ENCODE measurements at places on chromosomes 4 and X.

DNA sequence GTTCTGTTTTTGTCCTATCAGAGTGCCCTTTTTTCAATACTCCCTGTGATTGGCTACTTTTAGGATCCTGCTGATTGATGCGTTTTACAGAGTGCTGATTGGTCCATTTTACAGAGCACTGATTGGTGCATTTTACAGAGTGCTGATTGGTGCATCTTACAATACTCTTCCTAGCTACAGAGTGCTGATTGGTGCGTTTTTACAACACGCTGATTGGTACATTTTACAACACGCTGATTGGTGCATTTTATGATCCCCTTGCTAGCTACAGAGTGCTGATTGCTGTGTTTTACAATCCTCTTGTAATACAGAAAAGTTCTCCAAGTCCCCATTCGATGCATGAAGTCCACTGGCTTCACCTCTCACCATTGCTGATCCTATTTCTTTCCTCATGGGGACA is 176.8 kb downstream of the GC start:
- no peak for DNase-seq

GRCh38 chr4:36870121-36870520 is 374.4 kb upstream of the NWD2 start:
- no peak for DNase-seq

- DNase-seq = no peak
Observed at GRCh38 chrX:74781507-74782034, 143.7 kb downstream of the NEXMIF start.

DNA sequence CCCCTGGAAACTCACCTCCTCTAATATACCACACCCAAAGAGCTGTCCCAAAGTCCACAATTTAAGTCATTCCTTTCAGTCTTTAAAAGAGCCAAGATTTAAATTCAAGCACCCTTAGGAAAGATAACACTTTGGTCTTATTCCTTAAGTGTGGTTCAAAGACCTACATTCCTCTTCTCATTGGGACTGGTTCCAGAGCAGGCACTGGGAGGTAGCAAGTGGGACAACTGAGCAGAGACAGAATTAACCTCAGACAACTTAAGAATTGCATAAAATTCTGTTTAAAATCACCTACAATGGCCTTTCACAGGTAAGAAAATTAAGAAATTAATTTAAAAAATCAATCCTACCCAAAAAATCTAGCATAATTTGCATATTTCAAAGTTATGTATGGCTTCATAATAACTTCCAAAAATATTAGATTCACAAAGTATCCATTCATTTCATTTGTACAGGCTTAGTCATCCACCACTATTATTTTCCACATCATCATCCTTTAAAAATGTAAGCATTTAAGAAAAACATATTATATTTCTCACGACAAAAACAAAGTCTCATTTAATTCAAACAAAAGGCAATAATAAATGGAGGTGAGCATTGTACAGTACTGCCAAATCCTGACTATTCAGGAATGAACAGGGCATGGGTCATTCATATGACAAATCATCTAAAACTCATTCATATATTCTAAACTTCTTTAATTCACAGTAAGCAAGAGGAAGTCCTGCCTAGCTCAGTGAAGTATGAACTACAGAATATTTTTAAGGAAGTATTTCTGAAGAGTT is 13.6 kb downstream of the PRSS12 start:
- no peak for DNase-seq

DNA sequence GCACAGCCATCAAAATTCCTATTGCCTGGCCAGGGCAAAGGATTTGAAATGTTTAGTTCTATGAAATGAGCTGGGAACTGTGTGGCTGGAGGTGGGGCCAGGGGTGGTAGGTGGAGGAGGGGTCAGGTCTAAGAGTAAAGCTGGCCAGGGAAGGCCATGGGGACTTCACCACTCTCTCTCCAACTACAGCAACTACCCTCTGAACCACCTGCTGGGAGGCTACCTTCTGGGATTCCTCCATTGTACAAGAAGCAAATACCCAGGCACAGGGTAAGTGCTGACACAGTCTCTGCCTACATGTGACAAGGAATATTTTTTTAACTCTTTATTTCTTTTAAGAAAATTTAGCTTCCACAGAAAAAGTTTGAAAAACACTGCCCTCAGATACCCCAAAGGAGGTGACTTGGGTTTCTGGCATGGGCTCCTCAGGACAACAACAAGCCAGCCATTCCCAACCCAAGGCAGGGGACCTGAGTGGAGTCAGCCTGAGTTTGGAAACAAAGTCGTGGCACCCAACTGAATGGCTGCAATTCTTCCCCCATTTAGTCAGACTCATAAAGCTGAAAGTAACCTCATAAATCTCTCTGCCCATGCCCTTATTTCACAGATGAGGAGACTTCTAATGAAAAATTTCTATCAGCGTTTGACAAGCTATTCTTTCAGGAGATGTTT is 593.8 kb upstream of the DIPK2B start:
- no peak for DNase-seq

GRCh38 chrX:130704053-130705038 is 198.7 kb downstream of the ENOX2 start:
- DNase-seq = no peak

- DNase-seq = no peak
Observed at GRCh38 chr4:150381609-150382008, 200.3 kb upstream of the MAB21L2 start.

- no peak for DNase-seq
Observed at GRCh38 chrX:20594985-20595384, 328.3 kb upstream of the RPS6KA3 start.

GRCh38 chr4:109999585-109999912 is 86.9 kb downstream of the EGF start:
- no peak for DNase-seq

GRCh38 chrX:12210196-12210815 is 72.0 kb downstream of the FRMPD4 start:
- DNase-seq = no peak

GRCh38 chrX:42754603-42755002 is 23.4 kb downstream of the PPP1R2C start:
- DNase-seq = no peak

- no peak for DNase-seq
Observed at GRCh38 chrX:48791063-48791820, 4.9 kb downstream of the GATA1 start.

DNA sequence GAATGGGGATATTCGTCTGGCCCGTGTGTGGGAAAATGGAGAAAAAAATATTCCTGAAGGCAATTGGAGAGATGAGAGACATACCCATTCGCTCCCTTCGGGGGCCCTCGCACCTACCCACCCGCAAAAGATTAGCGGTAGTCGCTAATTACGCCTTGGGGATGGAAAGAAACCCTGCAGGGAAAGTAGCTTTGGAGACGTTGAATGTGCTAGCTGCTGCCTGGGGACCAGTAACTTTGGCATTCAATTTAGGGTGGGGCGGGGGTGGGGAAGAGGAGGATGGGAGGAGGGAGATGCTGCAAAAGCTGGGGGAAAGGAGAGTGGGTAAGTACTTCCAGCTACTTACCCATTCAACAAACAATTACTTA is 407 bp upstream of the ZC4H2 start:
- DNase-seq = no peak

DNA sequence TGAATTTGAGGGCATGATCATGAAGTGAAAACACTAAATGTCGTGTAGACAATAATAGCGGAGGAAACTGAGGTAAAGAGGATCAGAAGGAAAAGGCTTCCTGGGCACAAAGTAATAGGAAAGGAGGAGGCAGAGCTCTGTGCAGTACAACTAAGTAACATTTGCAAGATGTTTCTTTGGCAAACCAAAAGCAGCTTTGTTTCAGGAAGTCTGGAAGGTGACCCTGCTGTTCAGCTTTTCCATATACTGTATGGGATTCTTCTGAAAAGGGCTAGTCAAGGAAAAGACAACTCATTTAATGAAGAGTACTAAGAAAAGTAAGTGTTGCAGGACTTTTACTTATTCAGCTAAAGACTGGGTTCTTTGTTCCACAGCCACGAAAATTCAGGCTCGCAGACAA is 463.1 kb downstream of the PCDH7 start:
- no peak for DNase-seq

DNA sequence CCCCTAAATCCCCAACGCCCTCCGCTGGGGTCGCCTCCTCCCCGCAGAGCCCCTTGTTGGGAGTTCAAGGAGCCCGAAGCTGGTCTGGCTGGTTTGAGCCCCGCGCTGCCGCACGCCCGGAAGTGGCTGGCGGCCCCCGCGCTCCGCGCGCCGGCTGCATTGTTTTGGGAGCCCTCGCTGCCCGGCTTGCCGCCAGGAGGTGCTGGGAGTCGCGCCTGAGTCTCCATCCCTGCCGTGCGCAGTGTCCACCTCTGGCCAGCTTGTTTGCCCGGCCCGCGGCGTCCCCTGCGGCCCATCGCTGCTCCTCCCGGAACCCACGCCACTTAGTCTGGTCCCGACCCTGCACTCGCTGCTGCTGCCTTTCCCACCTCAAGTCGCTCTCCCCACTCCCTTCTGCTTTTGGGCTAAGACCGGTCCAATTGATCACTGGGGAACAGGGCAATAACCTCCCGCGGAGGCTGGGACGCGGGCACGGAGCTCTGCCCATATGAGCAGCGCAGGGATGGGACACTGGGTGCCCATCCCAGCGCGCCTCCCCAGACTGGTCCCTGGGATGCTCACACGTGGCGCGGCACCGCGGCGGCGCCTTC is 2.2 kb upstream of the SFRP2 start:
- no peak for DNase-seq

All from stimulated activated CD8-positive, alpha-beta memory T cell treated with anti-CD3 and anti-CD28 coated beads, Interleukin-4, amount 100 ng/mL, for 4 hours (primary cell).